Airway epithelial cell (primary cell): ENCODE measurements at places on chromosomes 11 and 22. TPM values are rescaled to one million over a fixed set of nuclear protein-coding genes. Genes with fewer than 3 reads are reported as not detected.

C11orf52 gene
- total RNA-seq = 3.0 and 5.9 TPM in 2 replicates

TXNRD2 gene
- 14.1 and 21.9 TPM in 2 replicates for total RNA-seq

ALDH3B2 gene
- 43.2 and 65.4 TPM in 2 replicates for total RNA-seq

OR2AG2 gene
- 0.07 TPM in 1 of 2 replicates, not detected in the other for total RNA-seq

APOL1 gene
- 0.70 and 1.8 TPM in 2 replicates for total RNA-seq

NAALADL1 gene
- total RNA-seq = 2.0 and 7.1 TPM in 2 replicates

APOL5 gene
- not detected in 2 replicates for total RNA-seq

NCF4 gene
- not detected in 2 replicates for total RNA-seq
